ENCODE measurements at places on chromosomes 3 and 15.

- no peak for DNase-seq
Observed at GRCh38 chr3:194806991-194807630, 121.4 kb downstream of the FAM43A start.

DNA sequence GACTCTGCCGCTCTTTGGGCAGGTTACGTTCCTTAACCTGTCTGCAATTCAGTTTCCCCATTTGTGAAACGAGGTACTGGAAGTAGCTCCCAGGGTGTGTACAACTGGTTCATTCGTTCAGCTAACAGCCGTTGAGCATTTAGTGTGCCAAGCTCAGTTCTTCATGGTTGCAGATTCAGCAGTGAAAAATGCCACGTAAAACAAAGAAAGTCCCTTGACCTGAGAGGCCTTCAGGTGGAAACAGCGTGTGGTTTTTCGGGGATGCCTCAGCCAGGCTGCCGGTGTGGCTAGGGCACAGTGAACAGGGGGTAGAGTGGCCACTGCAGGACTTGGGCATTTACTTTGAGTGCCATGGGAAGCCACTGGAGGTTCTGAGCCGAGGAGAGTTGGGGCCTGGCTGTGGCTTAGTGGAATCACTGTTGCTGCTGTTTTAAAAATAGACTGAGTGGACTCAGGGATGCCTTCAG, 4.7 kb downstream of the SYNM start:
- no peak for DNase-seq

- DNase-seq = no peak
Observed at GRCh38 chr3:194561306-194561974, 71.8 kb downstream of the TMEM44 start.

GRCh38 chr3:134338516-134339261, 35.6 kb downstream of the AMOTL2 start:
- no peak for DNase-seq

- no peak for DNase-seq
Observed at GRCh38 chr3:109631897-109632296, 294.6 kb upstream of the DPPA4 start.

DNA sequence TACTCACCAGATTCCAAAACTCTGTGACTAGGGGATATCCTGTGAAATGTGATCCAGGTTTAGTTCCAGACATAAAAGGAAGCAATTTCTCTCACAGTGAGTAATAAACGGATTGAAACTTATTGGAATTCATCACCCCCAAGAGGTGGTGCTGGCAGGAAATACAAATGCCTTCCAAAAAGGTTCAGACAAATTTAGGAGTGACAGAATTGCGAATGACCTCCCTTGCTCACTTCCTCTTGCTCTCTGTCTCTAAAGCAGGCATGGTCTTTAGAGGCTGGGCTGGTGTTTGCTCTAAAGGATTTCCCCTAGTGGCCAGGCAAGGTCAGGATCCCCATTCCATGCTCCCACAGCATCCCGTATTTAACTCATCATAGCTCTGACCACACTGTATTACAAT, 449.4 kb upstream of the PPP2R3A start:
- no peak for DNase-seq

DNA sequence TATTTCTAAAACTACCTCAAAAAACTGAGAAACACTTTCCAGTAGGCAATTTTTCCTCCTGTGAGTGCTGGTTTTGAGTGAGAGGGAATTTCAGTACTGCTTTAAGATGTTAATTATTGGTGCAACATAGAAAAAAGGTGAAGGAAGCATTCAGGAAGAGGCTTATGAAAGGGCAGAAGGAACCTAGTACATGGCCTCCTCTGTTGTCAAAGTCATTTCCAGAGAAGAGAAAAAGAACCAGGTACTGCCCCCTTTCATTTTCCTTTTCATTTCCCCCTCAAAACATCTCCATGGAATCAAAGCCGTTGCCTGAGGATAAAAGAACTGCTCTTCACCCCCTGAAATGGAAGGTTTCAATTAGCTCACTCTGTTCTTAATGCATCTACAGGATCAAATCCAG, 19.8 kb downstream of the RARRES1 start:
- no peak for DNase-seq

DNA sequence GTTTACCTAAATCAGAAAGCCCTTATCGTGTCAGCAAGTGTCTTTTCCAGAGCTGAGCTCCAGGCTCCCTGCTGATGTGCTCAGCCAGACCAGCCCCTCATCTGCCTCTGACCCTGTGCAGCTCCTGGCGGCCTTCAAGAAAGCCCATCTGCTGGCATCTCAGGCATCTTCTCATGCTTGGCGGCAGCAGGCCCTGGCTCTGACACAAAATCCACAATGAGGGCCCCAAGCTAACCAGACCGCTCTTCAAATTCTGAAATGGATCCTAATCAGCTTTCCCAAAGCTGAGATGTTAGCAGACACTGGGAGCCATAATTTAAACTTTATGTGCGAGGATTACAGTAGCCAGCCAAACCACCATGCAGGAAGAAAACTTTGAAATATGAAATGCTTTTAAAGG, 50.8 kb upstream of the CTDSPL start:
- DNase-seq = no peak

DNA sequence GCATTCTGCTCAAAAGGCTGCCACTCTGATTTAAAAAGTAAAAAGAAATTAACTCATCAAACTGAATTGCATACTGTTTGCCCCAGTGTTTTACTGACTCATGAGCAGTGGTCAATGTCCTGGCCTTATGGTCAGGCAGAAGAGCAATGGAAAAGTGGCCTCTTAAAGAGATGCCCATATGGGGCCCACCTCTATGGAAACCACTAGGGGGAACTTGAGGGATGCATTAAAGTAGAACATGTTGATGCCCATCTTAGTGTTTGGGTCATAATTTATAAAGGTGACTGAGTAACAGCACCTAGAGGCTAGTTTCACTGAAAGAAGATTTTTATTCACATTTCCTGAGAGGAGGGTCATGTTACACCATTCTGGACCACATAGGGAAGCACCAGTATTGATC, 66.5 kb upstream of the RNU6-1 start:
- DNase-seq = no peak

Measured in sciatic nerve (tissue), 2 donors.